ENCODE measurements at places on chromosomes 12 and 14. TPM values are rescaled to one million over a fixed set of nuclear protein-coding genes. Genes with fewer than 3 reads are reported as not detected.

- H3K4me1 ChIP-seq = no peaks in the 10 kb centered on the region
- H3K27ac ChIP-seq = no peak overlapping the region
- no peak for DNase-seq
- H3K36me3 ChIP-seq = no peaks in the 10 kb centered on the region
Measured at GRCh38 chr14:78764240-78764639, 594.1 kb downstream of the NRXN3 start.

GRCh38 chr12:52081263-52081733 lies 1.8 kb downstream of the SMIM41 start:
- DNase-seq = no peak
- no peaks in the 10 kb centered on the region for H3K27me3 ChIP-seq
- H3K36me3 ChIP-seq = peaks cover 16% of the 10 kb centered on the region
- H3K27ac ChIP-seq = no peak overlapping the region
- H3K4me1 ChIP-seq = peaks cover 10% of the 10 kb centered on the region

GRCh38 chr12:124605150-124605882 lies 37.9 kb upstream of the NCOR2 start:
- peaks cover 15% of the 10 kb centered on the region for H3K4me1 ChIP-seq
- no peak for DNase-seq
- H3K36me3 ChIP-seq = no peaks in the 10 kb centered on the region
- H3K4me3 ChIP-seq = no peak overlapping the region
- H3K27me3 ChIP-seq = peaks cover 26% of the 10 kb centered on the region
- no peak overlapping the region for H3K27ac ChIP-seq

Gene CLEC9A
- total RNA-seq = not detected

GRCh38 chr14:26897196-26897595 lies 299.4 kb upstream of the NOVA1 start:
- H3K4me1 ChIP-seq = no peaks in the 10 kb centered on the region
- H3K4me3 ChIP-seq = no peak overlapping the region
- H3K27ac ChIP-seq = no peak overlapping the region
- DNase-seq = no peak
- H3K27me3 ChIP-seq = no peaks in the 10 kb centered on the region

Gene DHH
- 0.20 TPM for total RNA-seq

GRCh38 chr12:2092890-2093289 lies 40.1 kb downstream of the CACNA1C start:
- no peak overlapping the region for H3K27ac ChIP-seq
- no peak overlapping the region for H3K4me3 ChIP-seq
- H3K4me1 ChIP-seq = no peaks in the 10 kb centered on the region
- DNase-seq = no peak

- peak; percentile 36 for DNase-seq
- peak overlapping the region; percentile 23 for H3K27ac ChIP-seq
- no peaks in the 10 kb centered on the region for H3K27me3 ChIP-seq
- peak overlapping the region; percentile 7 for H3K4me3 ChIP-seq
- H3K36me3 ChIP-seq = peaks cover 29% of the 10 kb centered on the region
Measured at GRCh38 chr12:120119271-120119973, 2.9 kb upstream of the RAB35 start.

- H3K27ac ChIP-seq = no peak overlapping the region
- H3K27me3 ChIP-seq = no peaks in the 10 kb centered on the region
- peak; percentile 30 for DNase-seq
Measured at GRCh38 chr12:107610021-107610859, 75.4 kb upstream of the PWP1 start.

GRCh38 chr12:119354172-119354571 lies 19.6 kb downstream of the CCDC60 start:
- DNase-seq = no peak
- H3K27ac ChIP-seq = no peak overlapping the region
- no peak overlapping the region for H3K4me3 ChIP-seq

Gene OTX2
- total RNA-seq = not detected
